ENCODE measurements at places on chromosomes 3 and 15.

- peak; percentile 92 for DNase-seq
These were observed 11.5 kb upstream of the CHAC1 start for GRCh38 chr15:40941528-40942336.

DNA sequence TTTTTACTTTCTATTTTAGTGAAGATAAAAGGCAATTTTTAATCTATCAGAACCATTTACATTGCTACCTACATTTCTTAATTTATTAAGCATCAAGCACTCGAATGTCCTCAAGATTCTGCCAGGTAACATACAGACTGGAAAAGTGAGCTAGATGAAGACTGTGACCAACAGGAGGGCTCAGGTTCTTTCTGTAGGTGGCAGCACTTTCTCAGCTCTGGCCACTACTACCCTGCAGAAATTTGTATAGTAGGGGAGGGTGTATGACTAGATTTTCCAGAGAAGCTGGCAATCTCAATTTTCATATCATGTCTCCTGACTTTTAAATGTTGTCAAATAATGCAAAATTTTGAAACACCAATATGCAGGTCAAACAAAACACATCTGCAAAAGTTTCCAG is 165.0 kb upstream of the SUCLG2 start:
- peak; percentile 58 for DNase-seq

DNA sequence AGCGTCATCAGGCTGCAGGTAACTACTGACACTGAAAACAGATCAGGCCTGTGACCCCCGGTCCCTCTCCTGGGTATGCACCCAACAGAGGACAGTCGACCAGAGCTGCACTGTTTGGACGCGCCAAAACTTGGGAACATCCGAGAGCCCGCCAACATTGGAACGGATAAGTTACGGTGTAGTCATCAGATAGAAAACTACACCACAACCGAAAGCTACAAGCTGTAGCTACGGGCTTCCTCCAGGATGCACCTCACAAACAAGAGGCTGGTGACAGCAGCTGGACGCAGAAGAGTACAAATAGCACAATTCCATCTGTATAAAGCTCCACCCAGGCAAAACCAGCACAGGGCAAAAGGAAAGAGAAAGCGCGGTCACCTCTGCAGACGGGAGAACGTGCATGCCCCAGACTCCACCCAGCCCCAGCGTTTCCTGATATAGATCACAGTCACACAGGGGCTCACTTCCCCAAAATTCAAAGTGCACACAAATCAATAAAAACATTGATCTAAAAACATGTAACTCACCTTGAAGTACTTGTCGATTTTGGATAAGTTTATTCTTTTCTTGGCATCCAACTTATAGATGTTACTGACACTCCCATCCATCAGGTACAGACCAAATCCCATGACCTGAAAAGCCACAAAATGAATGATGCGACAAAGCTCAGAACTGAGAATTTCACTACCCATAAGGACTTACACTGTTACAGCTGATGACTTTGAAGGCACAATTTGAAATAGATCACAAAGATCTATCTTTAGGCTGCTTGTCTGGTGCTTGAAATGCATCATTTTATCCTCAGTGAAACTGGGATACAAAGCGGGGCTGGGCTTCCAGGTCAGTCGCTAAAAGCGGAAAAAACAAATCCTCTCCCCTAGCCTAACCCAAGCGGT is 43.3 kb downstream of the CYFIP1 start:
- no peak for DNase-seq

DNA sequence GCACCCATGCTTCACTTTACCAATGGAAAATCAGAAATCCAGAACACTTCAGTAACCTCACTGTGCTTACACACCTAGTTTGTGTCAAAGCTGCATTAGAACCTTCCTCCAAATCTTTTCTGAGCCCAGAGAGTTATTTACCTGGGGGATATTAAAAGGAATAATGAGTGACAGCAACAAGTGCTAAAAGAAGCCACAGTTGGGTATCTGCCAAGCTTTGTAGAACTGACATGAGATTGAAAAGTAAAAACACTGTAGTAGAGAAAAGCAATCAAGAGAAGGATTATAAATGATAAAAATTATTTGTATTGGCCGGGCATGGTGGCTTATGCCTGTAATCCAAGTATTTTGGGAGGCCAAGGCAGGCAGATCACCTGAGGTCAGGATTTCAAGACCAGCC is 8.8 kb upstream of the TBC1D23 start:
- no peak for DNase-seq

- no peak for DNase-seq
These were observed 79.3 kb downstream of the SHQ1 start for GRCh38 chr3:72768936-72769335.

All from endodermal cell (in vitro differentiated cells).